ENCODE measurements at places on chromosomes 1 and 21.

DNA sequence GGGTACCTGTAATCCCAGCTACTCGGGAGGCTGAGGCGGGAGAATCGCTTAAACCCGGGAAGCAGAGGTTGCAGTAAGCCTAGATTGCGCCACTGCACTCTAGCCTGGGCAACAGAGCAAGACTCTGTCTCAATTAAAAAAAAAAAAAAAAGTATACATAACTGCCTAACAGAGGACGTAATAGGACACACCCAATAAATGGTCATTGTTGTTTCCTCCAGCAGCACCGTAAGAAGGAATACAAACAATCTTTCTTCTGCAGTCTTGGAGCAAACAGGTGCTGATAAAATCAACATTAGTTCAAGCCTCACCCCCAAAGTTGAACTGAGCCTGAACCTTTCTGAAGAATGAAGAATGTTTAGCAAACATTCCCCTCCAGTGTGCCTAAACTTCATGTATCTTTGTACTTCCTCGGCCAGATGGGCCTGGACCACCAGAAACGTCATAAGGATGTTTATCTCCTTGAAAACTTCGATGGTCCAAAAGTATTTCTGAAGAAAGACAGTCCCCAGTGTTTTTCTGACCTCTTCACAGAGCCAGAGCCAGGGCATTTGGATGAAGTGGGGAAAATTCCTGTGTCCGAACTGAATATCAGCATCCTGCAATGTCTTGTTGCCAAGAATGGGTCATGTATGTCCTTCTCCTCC, 136.8 kb upstream of the F3 start:
- DNase-seq, result no peak

DNA sequence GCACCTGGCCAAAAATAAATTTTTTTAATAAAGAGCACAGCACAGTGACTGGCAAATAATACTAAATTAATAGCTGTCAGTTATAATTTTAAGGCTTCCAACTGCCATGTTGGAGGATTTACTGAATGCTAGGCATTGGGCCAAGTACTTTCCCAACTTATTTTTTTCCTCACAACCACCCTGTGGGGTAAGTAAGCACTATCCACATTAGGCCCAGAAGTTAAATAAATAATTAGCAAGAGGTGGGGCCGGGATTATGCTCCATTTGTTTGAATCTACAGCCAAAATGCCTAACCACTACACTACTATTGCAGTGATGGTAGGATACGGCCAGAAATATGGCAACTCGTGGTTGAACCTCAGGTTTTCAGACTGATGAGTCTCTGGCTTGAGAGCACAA, 4.6 kb upstream of the TRNAU1AP start:
- no peak for DNase-seq

- no peak for DNase-seq
Observed at GRCh38 chr1:150601540-150601939, 22.1 kb upstream of the MCL1 start.

DNA sequence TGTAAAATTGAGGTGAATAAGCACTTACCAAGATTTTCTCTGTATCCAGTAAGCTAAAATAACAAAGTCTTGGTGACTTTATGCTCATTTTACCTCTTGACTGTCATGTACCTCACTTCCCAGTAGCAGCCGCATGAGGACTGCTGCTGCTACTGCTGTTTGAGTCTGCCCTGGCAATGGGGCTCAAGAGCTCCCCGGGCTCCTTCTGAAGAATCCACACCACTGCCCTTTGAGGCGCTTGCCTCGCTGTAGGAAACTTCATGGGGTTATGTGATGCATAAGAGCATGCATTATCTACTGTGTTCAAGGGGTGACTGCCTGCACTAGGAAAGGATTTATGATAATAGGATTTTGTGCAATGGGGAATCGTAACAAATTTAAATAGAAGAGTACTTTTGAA, 113.5 kb downstream of the NTNG1 start:
- DNase-seq, result no peak

GRCh38 chr1:228376262-228376628, 30.4 kb downstream of the TRIM11 start:
- DNase-seq, result no peak

DNA sequence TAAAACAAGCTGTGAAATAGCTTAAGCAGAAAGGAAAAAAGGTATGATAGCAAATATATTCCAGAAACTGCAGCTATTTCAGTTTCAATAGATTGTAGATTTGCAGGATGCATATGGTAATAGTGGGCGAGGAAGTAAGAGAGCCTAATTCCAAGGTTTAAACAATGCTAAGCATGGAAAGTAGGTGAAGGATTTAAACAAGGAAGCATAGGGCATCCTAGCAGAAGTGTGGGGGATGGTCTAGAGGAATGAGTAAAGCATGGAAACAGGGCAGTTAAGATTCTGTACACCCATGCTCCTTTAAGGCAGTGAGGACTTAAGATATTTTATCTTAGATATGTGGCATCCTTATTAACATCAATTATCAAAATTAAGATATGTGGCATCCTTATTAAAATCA, 2.6 kb downstream of the IVNS1ABP start:
- DNase-seq, result no peak

- no peak for DNase-seq
Observed at GRCh38 chr1:178933709-178934490, 63.0 kb upstream of the ANGPTL1 start.

DNA sequence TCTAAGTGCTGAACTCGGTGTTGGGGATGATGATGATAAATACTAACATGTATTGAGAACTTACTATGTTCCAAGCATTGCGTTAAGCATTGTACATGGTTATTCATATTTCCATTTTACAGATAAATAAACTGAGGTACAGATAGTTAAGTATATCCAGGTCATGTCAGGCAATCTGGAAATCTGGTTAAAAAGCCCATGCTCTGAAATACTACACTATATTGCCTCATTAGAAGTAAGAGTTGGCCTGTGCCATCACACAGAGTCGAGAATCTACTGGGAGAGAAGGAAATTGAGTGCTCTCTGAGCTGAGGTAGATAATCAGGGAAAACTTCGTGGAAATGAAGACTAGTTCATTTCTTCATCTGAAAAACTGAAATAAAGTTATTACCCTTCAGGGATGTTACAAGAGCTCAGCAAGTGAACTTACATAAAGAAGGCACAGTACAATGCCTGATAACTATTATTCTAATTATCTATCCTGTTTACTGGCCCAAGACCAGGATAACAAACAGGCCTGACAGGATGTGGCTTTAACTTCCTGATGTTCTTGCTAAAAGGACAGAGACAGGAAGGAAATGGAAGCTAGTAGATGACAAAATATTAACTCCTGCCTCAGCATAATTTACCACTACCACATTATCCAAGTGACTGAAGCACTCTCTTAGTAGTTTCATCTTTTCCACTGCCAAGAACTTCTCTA, 85.6 kb downstream of the EPS15 start:
- DNase-seq, result no peak

GRCh38 chr1:36321119-36321951, 2.1 kb downstream of the EVA1B start:
- DNase-seq, result no peak

DNA sequence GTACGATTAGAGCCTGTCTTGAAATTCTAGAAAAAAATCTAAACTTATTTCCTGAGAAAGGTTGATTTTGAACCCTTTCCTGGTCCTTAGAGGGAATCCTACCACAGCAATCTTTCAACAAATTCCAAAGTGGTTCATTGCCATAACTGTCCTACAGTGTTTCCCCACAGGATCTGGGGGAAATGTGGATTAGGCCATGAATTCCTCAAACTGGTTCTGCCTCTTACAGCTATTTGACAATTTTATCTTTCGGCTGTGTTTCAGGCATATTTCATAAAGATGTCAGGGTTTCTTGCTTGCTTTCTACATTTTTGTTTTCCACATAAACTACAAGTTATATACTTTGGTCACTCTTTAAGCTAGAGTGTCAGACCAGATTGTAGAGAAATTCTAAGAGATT, 544 bp upstream of the ZP4 start:
- no peak for DNase-seq

DNA sequence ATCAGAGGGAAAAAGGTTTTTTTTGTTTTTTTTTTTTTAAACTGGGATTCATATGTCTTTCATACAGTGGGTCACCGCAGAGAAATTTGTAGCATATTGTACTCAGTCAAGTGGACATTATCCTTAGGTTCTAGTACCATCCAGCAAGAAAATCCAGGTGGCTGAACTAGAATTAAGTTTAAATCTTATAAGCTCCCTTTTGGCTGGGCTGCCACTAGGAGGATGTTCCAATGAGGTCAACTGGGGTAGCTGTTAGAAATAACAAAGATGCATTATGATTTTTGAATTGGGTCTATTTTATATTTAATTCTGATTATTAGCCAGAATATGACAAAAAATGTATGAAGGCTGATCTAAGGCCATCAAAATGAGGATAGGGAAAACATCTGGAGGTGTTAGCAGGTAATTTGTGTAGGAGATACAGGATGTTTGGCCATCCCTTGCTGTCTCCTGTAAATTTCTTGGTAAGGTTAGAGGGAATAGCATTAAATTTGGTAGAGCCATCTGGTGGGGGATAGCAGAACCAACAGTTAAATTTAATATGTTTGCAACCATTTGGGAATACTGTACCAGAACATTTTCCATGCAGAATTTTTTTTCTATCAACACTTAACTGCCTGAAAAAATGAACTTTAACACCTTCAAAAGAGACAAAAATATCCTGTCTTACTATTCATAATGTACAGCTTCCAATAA, 568.5 kb upstream of the B3GALT2 start:
- DNase-seq, result no peak

GRCh38 chr1:163290025-163290640, 31.6 kb upstream of the NUF2 start:
- no peak for DNase-seq

- DNase-seq, result no peak
Observed at GRCh38 chr21:26788790-26789189, 56.4 kb downstream of the ADAMTS1 start.

GRCh38 chr1:83931658-83932253, 67.2 kb downstream of the TTLL7 start:
- no peak for DNase-seq

DNA sequence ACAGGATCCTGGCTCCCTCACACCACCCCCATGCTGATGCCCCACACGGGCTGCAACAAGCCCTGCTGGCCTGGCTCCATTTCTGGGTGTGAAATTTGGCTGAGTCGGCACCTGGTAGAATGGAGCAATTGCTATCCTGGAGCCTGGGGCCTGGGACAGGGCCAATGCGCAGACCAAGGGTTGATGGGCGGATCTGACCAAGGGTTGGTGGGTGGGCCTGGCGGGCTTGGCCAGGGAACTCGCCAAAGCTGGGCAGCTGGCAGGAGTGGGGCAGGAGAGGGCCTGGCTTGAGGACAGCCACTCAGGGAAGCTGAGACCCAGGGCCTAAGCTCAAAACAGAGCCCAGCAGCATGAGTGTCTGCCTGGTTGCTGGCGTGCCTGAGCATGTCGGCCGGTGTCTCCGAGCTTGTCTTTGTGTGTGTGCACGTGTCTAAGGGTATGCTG, 70.9 kb upstream of the POU3F1 start:
- DNase-seq, result no peak

Measured in activated gamma-delta T cell treated with anti-CD3 and anti-CD28 coated beads, Interleukin-2, amount 50 U/mL, for 16 hours (primary cell).